CD4-positive, alpha-beta T cell treated with Interleukin-6 at 100 ng/mL for 8 hours (primary cell): ENCODE measurements at places on chromosomes 11 and 22.

- no peak for DNase-seq
Observed at GRCh38 chr11:15119352-15119751, 4.6 kb downstream of the INSC start.

DNA sequence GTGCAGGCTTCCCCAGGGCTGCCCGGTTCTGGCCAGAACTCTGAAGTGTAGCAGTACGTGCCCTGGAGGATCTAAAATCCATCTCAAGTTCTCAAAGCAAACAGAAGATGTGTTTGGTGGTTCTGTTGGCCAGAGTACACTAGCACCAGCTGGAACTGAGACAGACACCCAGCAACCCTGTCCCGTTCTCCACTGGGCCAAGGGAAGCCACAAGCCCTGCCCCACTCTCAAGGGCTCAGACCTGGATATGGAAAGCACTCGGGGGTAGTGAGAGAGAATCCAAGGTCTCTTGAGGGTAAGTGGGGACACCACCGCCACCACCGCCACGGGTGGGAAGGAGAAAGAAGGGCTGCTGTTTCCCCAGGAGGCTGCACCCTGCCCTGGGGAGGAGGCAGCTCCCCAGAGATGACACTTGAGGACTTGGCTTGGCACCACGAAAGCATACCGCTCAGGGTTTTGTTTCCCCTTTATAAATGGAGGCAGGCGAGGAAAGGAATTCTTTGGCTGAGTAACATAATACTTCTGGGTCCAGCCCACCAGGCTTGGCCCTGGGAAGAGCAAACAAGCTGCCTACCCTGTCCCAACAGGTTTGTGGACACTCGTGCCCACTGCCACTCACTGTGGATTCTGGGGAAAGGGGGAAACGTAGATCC, 56.1 kb upstream of the POU2AF1 start:
- DNase-seq = no peak

GRCh38 chr22:37204045-37204655, 8.1 kb downstream of the SSTR3 start:
- no peak for DNase-seq

DNA sequence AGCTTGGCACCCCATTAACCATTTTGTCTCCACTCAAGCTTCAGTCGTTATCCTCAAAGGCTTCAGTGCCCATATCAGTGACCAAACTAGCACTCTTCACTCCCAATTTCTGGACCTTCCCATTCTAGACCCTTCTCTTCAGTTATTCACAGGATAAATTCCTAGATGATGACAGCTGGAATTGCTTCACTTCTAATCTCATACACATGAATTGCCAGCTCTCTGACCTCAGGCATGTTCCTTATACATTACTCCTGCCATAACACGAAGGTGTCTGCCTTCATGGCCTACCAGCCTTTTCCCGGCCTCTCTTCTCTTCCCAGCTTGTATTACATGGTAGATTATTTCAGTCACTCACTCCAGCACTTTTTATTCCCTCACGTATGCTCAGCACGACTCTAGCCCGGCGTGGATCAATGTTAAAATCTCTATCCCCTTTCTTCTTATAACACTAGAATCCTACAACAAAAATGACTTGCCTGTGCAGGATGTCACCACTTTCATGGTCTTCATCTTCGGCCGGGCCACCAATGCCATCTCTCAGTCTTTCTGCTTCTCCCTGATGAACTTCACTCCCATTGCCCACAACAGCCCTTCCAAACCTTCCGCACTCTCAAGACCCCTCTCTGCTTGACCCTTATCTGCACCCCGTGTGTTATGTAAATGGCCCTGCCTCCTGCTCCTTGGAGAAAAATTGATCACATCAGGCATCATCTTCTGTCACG, 36.9 kb downstream of the EIF3F start:
- no peak for DNase-seq

- no peak for DNase-seq
Observed at GRCh38 chr11:100336873-100337272, 350.2 kb upstream of the ARHGAP42 start.

DNA sequence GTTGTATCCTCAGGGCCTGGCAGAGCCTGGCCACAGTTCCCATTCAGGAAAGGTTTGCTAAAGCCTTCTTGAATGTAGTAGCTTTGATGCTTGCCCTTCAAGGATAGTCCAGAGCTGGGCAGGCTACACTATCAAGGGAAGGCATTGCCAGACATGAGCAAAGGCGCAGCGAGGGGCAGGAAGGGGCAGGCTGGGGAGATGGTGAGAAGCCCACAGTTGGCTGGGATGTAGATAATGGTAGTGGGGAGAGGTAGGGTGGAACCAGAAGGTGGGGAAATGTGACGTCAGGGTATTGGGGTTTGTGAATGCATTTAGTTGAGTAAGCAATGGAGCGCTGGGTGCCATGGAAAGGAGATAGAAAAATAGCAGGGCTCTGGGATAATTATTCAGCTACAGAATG, 28.6 kb downstream of the LRRC32 start:
- no peak for DNase-seq

DNA sequence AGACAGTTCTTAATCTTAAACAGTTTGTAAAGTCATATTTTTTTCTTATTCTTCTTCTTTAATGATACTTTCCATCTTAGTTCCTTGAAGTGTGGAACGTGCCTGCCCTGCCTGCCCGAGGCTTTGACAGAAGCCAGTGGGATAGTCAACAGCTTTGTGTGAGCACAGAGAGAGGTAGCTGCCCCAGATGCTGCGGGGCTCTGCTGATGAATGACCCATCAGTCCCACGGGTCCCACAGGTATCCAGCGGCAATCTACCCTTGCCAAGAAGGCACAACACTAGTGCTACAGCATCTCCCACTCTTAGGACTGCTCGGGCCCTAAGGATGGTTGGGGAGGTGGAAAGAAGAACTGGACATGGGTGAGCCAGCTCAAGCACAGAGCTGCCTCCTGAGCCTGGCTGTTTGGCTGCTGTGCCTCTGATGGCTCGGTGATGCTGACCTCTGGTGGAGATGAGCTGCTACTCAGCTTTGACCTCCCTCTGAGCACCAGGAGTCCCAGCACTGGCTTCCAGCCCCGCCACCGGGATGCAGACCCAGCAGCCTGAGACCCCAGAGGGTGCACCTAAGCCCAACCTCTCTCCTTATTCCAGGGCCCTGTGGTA, 11.8 kb upstream of the APLNR start:
- no peak for DNase-seq

GRCh38 chr11:120335556-120335907, 681 bp upstream of the ARHGEF12 start:
- DNase-seq = no peak

GRCh38 chr11:74297484-74297883, 14.0 kb downstream of the P4HA3 start:
- DNase-seq = no peak
